Stimulated activated CD4-positive, alpha-beta T cell treated with anti-CD3 and anti-CD28 coated beads, Interleukin-1b, Interleukin-23, amount 100 ng/mL, for 24 hours (primary cell): ENCODE measurements at places on chromosomes 16 and 17.
A peak's percentile ranks its signal among the peaks of the same experiment; 100 is the strongest.

- DNase-seq = peak; percentile 50
Observed at GRCh38 chr16:84647828-84648594, at the start of gene KLHL36. TSS of gene KLHL36 (plus strand) at chr16:84648511. CDS start at chr16:84650868, 2,357 bp downstream.

GRCh38 chr17:3927628-3928340 is 11.5 kb upstream of the P2RX1 start:
- no peak for DNase-seq

- no peak for DNase-seq
Observed at GRCh38 chr16:84207251-84207650, 16.3 kb downstream of the ADAD2 start.

DNA sequence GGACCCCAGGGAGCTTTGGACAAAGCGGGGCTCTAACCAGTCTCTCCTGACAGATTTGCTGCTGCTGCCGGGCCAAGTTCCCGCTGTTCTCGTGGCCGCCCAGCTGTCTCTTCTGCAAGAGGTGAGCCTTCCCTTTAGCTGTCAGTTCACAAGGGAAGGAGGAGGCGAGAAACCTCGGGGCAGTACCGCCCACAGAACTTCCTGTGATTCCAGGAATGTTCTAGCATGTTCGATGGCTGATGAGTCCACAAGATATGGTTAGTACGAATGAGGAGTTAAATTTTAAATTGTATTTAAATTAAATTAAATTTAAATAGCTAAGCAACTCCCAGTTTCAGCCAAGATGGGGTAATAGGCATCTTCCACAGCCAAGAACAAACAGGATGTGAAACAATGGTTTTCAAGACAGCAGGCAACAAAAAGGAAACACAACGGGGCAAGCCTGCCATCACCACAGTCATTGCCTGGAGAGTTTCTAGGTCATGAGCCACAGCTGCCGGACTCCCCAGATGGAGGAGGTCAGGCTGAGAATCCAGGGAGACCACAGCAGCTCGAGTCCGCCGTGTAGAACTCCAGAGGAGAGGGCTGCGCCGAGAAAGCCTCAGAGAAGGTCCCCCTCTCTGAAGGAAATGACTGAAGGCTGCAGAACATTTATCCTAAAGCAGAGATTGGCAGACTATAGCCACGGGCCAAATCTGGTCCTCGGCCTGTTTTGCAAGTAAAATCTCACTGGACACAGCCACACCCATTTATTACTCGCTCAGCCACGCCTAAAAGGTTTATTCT is 9.5 kb upstream of the TCF25 start:
- no peak for DNase-seq

DNA sequence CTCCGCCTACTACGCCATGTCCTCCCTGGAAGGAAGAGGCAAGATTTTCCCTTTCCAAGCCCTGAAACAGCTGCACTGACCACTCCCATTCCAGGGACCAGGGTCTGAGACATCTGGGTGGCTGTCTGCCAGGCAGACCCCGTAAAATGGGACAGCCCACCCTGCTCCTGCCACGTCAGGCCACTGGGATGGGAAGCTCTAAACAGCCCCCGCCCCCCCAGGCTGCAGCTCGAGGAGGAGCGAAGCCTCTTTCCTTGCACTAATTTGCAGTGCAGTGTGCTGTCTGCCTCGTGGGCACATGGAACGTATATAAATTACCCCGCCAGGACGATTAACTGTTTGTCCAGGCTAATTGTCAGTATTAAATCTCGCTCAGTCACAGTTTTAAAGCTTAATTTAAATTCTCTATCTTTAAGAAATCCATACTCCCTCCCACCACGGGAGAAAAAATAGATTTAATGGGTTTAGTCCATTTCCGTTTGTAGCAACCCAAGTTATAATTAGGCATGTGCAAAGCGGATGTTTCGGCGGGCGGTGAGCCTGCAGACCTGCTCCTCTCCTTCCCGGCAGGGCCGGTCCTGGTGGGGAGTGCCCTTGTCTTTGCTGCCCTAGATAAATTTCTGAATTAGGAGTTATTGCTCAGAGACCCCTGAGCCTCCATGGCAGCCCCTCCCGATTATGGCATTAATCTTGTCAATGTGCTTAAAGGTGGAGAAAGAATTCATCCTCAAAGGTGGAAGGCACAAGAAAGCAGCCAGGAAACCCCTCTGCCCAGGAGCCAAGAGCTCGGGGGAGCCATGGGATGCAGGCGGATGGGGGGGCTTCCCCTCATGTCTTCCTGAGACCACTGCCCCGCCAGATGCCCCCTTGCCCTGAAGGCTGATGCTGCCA is 268.0 kb upstream of the TNRC6C start:
- DNase-seq = no peak

DNA sequence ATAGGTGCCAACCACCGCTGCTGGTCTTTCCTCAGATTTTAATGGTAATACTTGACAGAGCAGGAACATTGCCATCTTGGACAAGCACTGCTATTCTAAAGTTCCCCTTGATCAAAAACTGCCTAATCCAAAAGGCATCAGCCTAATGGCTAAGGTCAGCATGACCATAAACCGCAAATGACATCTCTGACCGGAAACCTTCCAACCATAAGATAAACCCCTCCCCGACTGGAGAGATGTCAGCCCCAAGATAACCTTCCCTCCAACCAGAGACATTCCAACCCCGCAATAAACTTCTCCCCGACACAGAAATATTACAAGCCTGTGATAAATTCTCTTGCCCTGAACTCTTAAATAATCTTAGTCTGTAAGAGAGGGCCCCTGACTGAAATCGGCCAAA is 7.4 kb upstream of the DHX40 start:
- DNase-seq = no peak

GRCh38 chr17:34993031-34993430 is 12.7 kb downstream of the LIG3 start:
- DNase-seq = no peak

- peak; percentile 68 for DNase-seq
Observed at GRCh38 chr16:81632392-81633146, 146.5 kb upstream of the PLCG2 start.

- DNase-seq = no peak
Observed at GRCh38 chr16:64394061-64394460, 727.8 kb downstream of the CDH11 start.

GRCh38 chr17:66175892-66176291 is 16.0 kb downstream of the CEP112 start:
- no peak for DNase-seq

DNA sequence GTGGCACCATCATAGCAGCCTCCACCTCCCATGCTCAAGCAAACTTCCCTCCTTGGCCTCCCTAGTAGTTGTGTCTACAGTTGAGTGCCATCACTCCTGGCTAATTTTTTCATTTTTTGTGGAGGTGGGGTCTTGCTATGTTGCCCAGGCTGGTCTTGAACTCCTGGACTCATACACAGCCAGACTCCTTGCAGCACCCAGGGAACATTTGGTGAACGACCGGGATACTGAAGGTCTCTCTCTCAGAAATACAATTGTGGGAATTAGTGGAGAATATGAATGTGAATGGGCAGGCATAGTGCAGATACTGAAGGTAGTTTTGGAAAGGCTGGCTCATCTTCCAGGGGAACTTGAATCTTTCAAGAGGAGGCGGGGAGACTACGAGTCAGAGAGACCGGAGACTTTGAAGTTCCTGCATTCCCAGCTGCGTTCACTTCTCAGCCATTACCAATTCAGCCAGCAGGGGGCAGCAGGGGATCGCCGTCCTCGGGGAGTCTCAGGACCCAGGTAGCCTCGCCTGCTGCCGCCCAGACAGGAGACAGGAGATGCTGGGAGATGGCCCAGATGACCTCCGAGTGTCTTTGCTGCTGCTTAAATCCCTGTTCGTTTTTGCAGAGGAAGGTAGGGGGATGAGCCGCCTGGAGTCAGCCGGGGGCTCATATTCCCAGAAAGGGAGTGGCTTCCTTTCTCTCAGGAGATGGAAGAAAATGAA is 68.6 kb downstream of the HAPSTR1 start:
- DNase-seq = peak; percentile 4

DNA sequence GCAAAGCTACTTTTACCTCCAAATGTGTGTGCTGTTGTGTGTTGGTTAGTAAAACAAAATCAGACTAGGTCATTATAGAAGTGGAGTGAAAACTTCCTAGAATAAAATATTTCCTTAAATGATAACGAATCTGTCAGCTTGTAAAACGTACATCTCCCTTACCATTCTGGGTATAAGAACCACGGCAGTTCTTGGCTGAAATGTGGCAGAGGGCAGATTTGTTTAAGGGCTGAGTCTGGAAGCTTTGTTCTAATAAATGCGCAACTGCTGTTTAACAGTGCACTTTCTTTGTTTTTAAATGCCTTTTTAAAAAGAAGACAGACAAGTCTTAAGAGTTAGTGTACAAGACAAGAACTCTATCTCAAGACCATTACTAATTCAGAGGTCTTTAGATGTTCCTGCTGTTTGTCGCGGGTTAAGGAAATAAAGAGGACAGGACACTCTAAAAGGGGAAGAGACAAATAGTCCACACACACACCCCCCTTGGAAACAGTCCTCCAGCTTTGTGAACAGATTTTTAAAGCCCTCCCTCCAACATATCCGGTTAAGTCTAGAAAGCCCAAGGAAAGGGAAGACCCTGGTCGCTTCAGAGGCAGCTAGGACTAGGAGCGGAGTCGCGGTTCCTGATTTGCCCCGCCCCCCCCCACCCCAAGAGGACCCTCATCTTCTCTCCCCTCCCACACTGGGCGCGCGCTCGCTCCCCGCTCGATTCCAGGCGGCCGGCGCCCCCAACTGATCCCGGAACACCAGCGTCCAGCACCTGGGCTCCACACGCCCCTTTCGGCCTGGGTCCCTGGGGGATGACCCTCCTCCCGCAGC is 658 bp downstream of the SYNRG start:
- no peak for DNase-seq

GRCh38 chr16:48524348-48525200 is 85.4 kb downstream of the N4BP1 start:
- DNase-seq = no peak

- DNase-seq = no peak
Observed at GRCh38 chr17:70636517-70637133, 467.3 kb downstream of the KCNJ2 start.

DNA sequence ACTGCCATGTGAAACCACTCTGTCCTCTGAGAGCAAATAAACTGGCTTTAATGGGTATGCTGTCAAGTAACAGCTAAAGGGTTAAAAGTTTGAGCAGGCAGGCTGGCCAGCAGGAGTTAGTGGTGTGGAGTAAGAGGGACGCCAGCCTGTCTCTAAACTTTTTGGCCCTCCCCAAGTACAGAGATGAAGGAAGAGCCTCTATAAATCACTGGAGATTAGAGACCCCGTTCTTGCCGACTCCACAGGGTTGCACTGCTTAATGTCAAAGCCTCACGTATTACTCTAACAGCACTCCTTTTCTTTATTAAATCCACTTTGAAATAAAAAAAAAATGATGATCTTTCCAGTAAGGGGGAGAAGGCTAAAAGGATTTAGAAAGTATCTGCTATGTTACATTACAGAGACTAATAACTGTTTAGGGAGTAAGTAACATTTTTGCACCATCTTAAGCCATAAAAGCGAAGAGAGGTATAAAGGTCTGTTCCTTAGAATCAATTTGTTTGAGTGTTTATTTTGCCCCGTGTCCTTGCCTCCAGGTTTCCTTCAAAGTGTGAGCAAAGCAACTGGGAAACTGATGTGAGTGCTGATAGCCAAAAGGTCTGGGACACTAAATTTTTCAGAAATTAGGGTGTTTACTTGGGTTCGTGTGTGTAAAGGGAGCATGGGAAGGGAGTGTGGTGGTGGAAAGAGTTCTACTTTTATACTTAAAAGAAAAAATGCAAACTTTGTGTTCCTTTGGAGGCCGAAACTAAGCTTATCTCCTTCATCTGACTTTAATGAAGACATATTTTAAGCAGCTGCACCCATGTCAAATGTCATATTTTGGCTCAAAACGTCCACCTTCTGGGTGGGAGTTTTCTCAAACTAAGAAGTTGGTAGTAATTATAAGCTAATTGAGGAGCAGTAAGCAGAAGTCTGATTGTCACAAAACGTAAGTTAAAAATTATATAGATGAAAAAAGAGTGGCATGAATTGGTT is 109.9 kb upstream of the TBX2 start:
- DNase-seq = no peak

GRCh38 chr17:35605678-35606077 is 18.6 kb downstream of the AP2B1 start:
- DNase-seq = no peak

DNA sequence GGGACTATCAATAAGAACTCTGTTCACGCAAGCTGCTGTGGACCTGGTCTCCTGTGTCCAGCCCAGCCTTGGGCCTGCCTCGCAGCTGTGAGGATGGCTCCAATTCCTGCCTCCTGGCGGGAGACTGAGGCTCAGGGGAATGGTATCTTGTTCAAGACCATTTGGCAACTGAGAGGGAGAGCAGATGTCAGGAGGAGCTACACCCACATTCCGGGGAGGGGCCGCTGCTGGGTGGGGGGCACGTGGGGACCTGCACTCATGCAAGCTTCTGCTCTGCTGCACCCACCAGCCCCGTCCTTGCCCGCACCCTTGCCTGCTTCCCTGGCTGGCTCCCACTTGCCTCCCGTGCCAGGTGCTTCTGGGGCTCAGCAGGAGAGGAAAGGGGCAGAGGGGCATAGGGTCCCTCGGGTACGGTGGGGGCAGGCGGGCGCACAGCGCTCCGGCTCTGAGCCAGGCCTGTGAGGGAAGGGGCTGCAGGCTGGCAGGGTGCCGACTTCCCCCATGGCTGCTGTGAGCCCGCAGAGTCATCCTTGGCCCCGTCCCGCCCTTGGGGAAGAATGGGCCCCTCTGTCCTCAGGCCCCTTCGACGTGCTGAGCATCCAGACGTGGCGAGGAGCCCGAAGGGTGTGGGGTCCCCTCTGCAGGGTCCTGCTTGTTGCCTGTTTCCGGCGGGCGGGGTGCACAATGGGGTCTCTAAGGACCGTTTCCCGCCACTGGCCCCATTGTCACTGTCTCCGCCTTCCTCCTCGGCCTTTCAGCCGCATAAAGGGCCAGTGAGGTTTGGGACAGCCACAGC is 2.7 kb downstream of the METRN start:
- no peak for DNase-seq

- DNase-seq = no peak
Observed at GRCh38 chr17:46121165-46121764, 72.0 kb downstream of the KANSL1 start.

DNA sequence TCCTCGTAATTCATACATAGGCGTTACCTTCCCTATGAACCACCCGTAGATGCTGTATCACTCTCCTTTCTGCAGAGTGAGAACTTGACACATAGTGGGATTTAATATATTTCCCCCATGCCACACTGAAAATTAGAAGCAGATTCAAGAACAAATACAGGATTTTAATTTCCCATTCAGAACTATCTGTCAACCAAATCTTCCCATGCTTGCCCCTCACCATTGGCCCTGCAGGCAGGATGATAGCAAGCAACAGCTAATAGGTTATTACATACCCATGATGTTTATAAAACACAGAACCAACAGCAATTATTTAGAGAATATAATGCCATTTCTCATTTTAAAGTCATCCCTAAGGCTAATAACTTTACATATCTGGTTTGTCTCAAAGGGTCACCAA is 55.0 kb upstream of the GNAO1 start:
- DNase-seq = no peak

- DNase-seq = peak; percentile 31
Observed at GRCh38 chr16:58306327-58306726, 11.5 kb upstream of the PRSS54 start.

DNA sequence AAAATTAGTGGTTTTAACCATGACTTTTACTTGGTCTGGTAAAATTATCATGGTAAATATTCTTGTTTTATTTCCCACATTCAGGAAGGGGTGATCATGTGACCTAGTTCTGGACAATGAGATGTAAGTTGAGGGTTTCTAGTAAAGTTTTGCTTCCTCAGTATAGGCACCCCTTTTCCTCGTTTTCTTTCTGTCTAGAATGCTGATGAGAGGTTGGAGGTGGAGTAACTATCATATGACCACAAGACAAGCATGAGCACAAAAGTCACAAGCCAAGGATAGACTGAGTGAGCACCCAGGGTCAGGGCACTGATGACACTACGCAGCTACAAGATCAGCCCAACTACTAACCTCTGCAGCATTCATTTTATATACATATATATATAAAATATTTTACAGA is 53.9 kb downstream of the MYO1D start:
- DNase-seq = no peak
